ENCODE measurements at places on chromosomes 7 and 10.

- no peak for DNase-seq
These were observed 21.4 kb downstream of the DNAJB6 start for GRCh38 chr7:157358041-157358752.

DNA sequence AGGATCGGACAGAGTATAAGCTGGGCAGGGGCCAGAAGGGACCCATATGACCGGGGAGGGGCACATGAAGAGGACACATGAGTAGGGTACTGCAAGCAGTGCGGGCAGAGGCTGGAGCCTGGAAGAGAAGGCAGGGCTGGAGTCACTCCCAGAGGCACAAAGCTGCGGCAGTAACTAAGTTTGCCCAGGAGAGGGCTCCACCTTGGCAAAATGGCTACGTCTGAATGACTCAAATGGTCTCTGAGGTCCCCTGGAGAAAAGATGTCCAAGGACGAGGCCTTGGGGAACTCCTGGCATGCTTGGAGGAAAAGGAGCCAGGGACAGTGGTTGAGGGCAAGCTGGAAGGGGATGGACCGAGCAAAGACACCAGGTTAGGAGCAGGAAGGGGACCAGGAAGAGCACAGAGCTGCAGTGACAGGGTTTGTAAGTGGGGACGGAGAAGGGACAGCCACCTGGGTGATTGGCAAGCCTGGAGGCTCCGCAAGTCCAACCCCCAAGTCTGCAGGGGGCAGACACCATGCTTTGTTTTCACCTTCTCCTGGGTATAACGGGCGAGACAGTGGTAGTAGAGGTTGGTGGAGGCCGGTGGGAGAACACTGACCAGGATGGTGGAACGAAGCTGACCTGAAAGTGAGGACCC is 43.1 kb upstream of the LBX1 start:
- peak; percentile 3 for DNase-seq

DNA sequence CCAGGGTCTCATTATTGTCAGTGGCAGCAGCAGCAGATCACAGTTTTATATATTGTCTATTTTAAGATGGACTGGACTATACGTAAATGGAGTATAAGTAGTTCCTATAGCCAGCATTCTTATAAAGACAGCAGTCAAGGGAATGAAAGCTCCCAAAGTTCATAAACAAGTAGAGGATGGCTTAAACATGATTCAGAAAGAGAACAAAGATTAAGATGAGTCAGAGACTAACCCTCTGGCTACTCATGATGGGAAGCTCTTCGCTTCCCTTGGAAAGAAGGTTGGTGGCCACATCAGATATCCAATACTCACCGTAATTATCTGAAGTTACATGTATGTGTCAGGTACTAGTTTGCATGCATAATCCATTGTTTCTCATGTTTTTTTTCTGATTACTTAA is 277.0 kb downstream of the INHBA start:
- DNase-seq, result no peak

DNA sequence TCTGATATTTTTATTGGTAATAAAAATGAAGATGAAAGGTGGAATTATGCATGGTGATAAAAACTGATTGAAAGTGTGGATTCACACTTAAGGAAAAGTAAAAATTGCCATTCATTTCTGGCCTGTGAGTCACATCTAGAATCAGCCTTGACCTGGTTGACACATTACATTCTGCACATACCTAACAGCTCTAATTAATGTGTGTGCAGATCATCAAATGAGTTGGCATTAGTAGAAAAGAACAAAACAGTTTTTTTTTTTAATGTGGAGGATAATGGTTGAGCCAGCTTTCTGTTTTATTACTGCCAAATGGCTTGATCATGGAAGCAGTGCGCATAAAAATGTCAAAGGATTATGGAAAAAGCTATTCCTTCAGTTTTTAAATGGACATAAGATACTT is 142.6 kb upstream of the TMEM196 start:
- no peak for DNase-seq

DNA sequence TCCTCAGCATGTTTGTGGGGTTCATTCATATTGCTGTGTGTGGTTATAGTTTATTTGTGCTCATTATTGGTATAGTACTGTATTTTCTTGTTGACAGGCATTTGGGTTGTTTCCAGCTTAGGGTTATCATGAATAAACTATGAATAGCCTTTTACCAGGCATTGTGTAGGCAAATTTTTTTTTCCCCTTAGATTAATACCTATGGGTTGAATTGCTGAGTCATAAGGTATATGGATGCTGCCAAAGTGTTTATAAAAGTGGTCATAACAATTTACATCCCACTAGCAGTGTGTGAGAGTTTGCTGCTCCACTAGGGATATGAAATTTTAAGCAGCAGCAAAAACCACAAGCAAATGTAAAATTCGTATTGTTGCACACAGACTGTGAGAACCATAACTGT is 175.0 kb downstream of the PLPP4 start:
- DNase-seq, result no peak

DNA sequence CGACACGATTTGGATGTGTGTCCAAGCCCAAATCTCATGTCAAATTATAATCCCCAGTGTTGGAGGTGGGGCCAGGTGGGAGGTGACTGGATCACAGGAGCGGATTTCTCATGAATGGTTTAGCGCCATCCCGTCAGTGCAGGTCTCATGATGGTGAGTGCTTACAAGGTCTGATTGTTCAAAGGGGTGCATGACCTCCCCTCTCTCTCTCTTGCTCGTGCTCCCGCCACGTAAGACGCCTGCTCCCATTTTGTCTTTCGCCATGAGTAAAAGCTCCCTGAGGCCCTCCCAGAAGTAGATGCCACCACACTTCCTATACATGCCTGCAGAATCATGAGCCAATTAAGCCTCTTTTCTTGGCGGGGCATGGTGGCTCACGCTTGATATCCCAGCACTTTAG is 71.5 kb upstream of the NANOS1 start:
- DNase-seq, result no peak

DNA sequence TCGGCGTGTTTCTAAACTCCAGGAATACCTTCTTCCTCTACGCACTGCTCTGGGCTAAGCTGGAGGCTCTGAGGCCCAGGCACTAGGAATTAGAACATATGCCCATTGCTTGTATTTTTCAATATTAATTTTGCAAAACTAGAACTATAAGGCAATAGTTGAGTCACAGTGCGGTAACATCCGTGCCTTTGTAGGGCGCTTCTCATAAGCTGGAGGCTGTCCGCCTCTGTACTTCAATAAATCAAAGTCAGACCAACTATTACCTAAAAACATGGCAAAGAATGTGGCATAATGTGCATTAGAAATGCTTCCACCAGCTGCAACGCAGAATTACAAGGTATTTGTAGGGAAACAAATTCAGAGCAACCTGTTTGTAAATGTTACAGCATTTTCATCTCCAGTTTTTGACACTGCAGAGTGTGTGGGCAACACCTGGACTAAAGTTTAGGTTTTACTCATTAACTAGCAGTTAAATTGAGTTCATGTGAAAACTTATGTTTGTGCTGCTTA is 440 bp upstream of the MINDY3 start:
- DNase-seq, result no peak

DNA sequence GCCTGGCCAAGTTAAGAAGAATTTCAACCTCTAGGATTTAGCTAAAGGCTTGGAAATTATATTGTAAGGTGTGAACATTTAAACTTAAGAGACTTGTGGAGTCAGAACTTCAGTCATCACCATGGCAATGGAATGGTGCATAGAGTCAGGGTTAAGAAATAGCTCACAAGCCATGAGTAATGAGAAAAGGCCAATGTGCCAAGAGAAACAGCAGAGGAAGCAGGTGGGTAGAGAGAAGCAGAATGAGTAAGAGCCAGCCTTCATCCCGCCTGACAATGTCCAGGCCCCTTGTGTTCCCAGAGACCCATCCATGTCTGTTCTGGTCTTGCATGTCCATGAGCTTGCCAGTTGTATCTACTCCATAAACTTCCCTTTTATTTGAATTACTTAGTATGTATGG is 62.6 kb upstream of the TBX20 start:
- no peak for DNase-seq

GRCh38 chr10:72328829-72329204 is 25.9 kb downstream of the DNAJB12 start:
- DNase-seq, result peak; percentile 52

- DNase-seq, result no peak
These were observed 23.2 kb downstream of the STMP1 start for GRCh38 chr7:135685306-135686084.

GRCh38 chr10:69335063-69335587 is 56.8 kb downstream of the HK1 start:
- no peak for DNase-seq

- DNase-seq, result no peak
These were observed 2.0 kb downstream of the PLCE1 start for GRCh38 chr10:93995598-93996271.

- no peak for DNase-seq
These were observed 31.6 kb downstream of the GRB10 start for GRCh38 chr7:50751146-50751545.

DNA sequence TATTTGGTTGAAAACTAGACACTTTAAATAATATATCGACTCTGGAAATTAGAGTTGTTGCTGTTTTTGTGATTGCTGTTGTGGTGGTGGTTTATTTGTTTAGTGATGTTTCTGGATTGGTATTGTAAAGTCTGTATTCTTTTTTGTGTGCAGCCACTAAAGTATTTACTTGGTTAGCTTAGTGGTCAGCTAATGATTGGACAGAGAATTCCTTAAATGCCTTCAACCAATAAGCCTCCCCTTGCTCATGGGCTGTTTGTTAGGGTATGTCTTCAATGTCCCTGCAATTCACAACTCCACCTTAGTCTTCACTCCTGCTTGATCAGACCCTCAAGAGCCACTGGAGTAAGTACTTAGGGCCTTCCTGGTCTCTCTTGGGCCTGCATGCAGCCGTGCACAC is 71.0 kb downstream of the PAXIP1 start:
- no peak for DNase-seq

GRCh38 chr7:27123477-27124053 is 7.0 kb downstream of the HOXA4 start:
- no peak for DNase-seq

- DNase-seq, result no peak
These were observed 169.6 kb downstream of the C7orf25 start for GRCh38 chr7:42742318-42742717.

DNA sequence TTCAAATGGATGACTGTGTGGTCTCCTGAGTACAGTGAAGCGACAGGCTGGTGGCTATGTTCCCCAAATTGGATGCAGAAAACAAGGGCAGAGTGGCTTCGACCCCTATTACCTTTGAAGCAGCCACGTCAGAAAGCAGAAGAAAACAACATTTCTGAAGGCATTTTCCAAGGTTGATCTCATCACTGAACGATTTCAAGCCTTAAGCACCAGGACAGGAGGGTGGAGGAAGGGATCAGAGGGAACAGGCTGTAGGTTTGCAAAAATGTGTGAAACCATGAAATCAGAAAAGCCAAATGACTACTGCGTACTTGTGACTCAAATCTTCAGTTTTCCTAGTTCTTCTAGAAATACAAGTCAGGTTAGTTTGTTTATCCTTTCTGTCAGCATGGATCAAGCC is 181.0 kb upstream of the TMEM106B start:
- no peak for DNase-seq

DNA sequence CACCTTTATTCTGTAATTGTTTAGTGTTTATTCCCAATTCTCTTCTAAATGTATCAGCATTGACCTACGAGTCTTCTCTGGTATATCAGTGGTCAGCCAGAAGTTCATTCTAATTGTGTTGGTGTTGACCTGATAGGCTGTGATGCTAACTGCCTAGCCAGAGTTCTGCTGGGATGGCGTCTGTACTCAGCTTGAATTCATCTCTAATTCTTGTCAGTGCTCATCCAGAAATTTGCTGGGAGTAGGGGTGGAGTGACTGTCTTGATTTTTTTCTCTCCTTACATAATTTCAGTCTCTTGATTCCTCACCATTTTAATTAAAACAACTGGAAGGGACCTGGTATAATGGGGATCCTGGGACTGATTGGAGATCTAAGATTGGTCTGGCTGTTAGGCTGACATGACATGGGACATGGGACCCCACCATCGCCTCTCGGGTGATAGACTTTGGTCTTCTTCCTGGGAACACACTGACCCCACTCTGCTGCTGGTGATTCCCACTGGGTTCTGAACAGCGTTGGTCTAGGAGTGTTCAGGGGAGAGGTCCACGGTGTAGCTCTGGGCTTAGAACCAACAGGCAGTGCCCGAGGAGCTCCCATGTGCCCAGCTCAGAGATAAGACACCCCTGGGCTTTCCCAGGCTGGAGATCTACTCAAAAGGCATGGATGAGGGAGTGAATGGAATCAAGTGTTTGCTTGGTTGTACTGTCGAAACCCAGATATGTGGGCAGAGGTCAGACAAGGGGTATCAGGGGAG is 3.8 kb downstream of the NEURL1 start:
- DNase-seq, result no peak

DNA sequence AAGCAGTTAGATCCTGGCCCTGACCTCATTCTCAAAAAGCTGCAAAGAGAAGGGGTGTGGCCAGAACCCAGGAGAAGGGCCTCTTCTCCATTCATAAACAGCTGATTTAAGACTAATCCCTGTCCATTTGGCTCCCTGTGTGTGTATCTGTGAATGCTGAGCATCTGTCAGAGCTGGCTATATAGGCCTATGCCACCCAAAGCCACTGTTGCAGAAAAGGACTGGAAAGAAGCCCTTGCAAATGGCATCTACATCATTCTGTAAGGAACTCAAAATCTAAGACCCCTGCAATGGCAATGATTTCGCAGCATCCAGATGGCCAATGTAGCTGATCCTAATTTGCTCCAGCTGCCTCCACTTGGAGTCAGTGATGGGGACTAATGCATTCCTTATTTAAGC is 384.5 kb downstream of the KCNMA1 start:
- DNase-seq, result no peak

GRCh38 chr10:52923520-52923919 is 150.9 kb upstream of the MBL2 start:
- DNase-seq, result no peak

DNA sequence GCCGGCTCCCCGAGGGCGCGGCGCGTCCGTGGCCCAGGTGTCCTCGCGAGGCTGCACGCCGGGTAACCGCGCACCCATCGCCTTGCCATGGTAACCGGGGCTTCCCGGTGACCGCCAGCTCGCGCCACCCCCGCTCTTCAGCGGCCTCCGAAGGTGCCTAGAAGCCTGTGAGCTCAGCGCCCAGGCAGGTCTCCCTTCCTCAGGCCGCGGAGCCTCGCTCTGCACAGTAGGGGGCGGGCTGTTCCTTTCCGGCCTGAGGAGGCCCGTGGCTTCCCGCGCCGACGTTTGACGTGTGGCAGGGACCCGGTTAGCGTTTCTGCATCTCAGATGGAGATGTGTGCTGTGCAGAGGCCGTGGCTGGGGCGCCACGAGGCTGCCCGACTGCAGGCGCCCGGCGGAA is 117.1 kb downstream of the DYNC2I1 start:
- no peak for DNase-seq

DNA sequence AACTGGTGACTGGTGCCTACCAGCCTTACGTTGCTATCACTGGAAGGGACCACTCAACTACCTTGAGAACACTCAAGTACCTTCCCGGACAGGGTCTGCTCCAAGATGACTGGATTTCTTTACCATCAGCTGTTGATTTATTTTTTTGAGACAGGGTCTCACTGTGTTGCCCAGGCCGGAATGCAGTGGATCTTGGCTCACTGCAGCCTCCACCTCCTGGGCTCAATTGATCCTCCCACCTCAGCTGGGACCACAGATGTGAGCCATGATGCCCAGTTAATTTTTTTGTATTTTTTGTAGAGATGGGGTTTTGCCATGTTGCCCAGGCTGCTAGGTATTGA is 45.2 kb upstream of the DLG5 start:
- no peak for DNase-seq
